ENCODE measurements at places on chromosomes 7 and 10.
A peak's percentile ranks its signal among the peaks of the same experiment; 100 is the strongest.

DNA sequence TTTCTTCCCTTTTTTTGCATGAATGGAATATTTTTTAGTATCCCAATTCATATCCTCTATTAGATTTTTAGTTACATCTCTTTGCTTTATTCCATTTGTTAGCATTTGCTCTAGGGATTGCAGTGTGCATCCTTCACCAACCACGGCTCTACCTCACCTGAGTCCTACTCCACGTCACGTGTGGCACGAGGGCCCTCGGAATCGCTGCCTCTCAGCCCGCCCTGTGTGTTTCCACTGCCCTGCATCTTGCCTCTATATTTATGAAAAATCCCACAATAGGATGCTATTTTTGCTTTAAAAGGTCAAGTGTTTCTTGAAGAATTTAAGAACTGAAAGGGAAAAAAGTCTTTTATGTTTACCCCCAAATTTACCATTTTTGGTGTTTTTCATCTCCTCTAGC is 41.0 kb downstream of the CFAP46 start:
- DNase-seq = no peak

DNA sequence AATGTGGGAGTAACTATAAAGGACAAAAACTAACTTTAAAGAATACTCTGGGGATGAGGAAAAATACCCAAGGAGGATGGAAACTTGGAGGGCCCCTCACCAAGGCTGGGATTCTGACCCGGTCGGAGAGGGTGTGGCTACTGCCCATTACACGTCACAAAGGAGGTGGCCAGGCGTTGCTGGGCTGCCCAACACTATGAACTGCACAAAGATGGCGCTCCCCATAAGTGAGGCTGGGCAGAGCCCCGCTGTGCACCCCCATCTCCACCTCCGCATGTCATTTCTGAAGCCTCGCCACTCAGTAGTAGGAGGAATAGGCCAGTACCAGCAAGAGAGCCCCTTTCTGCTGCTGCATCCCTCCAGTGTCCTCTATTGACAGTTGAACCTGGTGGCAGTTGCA is 290.1 kb upstream of the ZNF32 start:
- DNase-seq = no peak

- peak; percentile 77 for DNase-seq
Measured at GRCh38 chr10:5623081-5623748, 43.2 kb downstream of the ASB13 start.

DNA sequence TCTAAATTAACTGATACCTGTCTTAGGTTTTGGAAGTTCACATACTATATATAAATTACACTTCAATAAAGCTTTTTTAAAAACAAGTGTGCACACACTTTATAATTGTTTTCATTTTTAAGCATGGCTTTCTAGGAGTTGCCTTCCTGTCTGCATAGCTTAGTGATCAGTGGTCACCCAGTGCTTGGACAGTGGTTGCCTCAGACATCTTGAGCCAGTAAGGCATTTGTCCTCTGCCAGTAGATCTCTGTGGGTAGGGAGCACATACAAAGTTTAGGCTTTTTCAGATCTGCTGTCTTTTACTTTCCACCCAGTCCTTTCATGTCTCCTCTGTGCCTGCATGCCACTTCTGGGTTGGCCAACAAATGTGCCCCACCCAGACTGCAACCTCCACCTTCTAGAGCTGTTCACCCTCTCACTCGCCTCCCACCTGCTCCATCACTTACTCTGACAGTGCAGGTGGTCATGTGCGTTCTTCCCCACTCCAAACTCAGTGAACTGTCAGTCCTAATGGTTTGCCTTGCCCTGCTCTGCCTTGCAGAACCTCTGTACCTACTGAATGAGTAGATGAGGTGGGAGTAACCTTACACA is 31.7 kb downstream of the TPST1 start:
- DNase-seq = no peak

DNA sequence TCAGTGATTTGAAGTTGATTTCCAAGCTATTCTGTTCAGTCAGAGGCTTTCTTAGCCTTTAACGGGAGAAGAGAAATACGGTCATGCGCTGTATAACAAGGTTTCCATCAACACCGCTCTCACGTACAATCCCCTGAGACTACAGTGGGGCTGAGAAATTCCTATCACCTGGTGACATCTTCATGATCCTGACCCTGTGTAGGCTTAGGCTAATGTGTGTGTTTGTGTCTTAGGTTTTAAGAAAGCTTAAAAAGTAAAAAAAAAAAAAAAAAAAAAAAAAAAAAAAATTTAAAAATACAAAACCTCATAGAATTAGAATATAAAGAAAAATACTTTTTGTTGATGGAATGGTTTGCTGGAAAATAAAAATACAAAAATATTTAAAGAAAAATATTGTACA is 1.8 kb downstream of the ZNF862 start:
- DNase-seq = no peak

DNA sequence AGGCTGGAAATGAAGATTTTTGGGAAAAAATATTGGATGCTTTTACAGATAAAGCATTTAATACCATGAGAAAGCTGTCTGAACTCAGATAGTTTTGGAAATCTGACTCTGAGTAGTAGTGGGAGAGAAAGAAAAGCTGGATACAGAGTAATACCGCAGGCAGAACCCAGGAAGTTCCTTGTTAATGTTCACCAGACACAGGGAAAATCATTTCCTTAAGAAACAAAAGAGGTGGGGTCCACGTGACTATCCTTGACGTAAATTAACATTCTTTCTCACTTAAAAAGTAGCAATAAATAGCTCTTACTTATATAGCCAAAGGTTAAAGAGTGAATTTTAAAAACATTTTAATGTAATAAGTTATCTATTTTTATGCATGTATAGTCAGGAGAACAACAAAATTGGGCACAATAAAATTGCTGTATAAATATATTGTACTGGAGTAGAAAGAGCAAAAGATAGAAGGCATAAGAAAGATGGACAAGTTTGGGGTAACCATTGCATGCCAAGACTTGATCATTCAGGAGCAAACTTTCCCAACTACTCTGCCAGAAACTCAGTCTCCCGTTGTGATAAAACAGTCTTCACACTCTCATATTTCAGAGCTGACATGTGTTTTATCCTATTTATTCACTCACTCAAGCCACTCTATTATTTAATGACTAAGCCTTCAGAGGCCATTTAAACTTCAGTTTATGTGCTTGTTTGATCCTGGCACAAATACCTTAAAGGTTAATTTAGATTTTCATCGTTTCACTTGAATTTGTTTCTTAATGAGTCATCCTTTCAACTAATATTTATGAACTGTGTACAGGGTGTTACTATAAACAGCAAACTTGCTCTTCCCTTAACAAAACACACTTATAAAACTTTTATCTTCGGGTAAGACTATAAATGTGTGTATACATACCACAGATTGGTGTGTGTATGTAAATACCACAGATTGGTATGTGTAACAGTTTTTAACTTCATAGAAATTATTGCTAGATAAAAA is 143.1 kb downstream of the GNAI1 start:
- no peak for DNase-seq

Measured in CD4-positive, alpha-beta T cell treated with Interleukin-17A for 1 hour (primary cell).